GM04504 (cell line): ENCODE measurements at places on chromosomes 7 and 10.
A peak's percentile ranks its signal among the peaks of the same experiment; 100 is the strongest.

DNA sequence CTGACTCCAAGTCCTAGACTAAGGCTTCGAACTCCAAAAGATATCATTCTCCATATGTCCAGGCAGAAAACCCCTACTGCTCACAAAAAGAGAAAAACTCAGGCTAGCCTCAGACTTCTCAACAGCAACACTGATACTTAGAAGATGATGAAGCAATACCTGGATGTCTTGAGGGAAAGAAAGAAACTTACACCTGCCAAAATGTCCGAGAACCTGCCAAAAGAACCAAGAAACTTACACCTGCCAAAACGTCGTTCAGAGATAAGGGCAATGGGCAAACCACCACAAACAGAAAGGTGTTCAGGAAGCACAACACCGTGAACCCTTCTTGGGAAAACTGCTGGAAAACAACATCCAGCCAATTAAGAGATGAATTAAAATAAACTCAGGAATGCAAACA lies 15.3 kb downstream of the ABLIM1 start:
- no peak for DNase-seq

GRCh38 chr10:32046151-32046550 lies 10.1 kb downstream of the KIF5B start:
- no peak for DNase-seq

DNA sequence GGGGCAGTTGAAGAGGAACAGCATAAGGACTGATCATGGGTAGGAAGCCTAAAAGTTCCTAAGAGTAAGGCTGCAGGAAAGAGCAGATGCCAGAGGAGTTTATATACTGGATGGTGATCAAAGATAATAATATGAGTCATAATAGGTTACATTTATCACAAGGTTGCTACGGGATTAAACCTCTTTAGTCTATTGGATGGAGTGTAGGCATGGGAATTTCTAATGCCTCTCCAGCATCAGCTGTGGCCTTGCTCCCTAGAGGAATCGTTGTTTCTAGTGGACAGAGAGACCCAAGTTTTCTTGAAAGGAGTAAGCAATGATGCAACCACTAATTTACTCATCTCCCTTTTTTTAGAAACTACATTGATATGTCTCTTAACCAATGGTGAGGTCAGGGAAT lies 213.4 kb downstream of the GPR37 start:
- DNase-seq: no peak

GRCh38 chr7:140142031-140142430 lies 34.8 kb downstream of the KDM7A start:
- no peak for DNase-seq

DNA sequence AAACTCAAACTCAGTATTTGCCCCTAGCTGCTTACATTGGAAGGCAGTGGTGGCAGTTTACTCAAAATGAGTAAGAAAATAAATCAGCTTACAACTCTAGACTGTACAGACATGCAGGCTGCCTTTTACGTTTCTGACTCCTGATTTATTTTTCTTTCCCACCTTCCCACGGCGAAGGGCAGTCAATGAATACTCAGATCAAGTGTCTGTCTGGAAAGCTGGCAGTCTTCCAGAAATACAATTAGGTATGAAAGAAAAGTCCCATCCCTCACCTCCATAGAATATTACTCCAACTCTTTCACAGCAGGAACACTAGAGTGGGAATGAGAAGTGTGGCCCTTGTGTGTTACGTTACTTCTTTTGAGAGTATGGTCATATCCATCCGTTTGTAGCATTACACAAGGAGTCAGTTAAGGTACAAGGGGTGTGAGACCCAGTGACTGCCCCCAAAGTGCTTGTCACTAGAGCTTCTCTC lies 1.3 kb upstream of the PAPSS2 start:
- DNase-seq: no peak

DNA sequence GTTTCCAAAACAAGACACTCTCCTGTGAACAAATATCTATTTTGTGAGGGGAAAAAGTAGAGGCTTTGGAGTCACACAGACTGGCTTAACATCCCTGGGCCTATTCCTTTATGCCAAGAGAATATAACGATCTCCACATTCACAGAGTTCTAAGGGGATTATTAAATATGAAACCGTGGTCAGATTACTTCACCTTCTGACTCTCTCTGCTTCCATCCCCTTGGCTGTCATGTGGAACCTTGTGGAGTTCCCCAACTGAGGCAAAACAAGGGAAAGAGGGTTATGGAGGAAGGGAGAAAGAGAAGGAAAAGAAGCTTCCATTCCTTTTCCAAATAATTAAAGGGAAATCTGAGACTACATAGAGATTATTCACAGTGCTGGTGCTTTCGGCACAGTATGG lies 55.5 kb upstream of the ATP6V0A4 start:
- DNase-seq: no peak

- no peak for DNase-seq
These were observed 45.6 kb upstream of the SGCE start for GRCh38 chr7:94701555-94701973.

DNA sequence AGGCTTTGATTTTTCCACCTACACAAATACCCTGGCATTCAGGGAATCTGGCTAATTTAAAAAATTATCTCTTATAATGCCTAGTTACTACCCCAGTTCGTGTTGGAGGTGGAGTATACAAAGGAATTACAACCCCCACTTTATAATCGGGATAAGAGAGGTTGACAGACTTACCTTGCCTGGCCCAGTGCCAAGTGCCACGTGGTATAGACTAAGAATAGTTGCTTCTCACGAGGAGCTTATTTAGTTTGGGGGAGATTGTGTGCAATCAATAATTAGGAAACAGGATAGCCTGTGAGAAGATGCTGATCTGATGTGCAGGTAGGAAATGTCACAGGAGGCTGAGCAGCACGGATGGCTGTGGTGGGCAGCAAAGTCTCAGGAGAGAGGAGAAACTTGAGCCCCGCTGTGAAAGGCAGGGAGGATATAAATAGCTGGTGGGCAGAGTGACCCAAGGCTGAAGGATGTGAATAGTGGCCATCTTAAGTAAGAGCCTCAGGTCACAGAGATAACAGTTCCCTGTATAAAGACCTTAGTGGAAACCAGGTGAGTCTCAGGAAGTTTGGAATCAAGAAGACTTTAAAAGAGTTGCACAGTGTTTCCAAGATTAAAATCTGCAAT lies 11.3 kb upstream of the ATXN7L1 start:
- no peak for DNase-seq

GRCh38 chr7:47937065-47937687 lies 11.1 kb downstream of the PKD1L1 start:
- DNase-seq: no peak

DNA sequence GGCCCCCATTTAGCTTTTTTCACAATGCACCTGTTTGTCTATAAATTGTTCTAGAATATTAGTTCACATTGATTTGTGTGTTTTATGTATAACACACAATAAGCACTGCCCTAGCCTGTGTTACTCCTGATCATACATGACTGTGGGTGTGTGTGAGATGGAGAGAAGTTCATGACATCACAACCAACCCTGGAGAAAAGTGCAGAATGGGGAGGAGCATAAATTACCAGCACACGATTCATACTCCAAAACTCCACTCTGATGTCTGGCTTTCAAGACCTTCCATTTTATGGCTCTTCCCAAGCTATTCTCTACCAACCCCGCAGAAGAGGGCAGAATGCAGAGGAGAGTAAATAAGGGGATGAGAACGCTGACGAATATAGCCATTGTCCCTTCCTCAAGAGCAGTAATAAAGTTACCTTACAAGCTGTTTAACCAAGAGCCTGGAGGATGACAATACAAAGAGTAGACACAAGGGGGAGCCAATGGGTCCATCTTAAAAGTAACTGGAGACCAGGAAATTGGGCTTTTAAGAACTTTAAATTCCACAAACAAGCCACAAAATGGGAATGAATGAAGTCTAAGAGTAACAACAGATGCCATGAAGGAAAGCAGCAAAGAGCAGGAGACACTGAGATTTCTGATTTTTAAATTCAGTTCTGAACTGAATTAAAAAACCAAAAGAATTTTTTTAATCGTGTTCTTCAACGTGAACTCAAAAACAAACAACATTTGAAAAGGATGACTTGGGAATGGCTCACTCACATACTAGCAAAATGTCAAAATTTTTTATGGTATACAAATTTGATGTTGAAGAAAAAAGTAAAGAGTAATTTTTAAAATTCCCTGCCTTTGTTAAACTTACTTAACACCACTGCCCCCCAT lies 159.6 kb downstream of the PARD3 start:
- peak; percentile 42 for DNase-seq

GRCh38 chr10:58258977-58259692 lies 8.6 kb downstream of the IPMK start:
- no peak for DNase-seq
